Activated naive CD4-positive, alpha-beta T cell treated with anti-CD3 and anti-CD28 coated beads for 36 hours (primary cell): ENCODE measurements at places on chromosomes 16 and 17. TPM values are rescaled to one million over a fixed set of nuclear protein-coding genes. Genes with fewer than 3 reads are reported as not detected.

DLX4 gene
- total RNA-seq, result 0.81 TPM

DNA sequence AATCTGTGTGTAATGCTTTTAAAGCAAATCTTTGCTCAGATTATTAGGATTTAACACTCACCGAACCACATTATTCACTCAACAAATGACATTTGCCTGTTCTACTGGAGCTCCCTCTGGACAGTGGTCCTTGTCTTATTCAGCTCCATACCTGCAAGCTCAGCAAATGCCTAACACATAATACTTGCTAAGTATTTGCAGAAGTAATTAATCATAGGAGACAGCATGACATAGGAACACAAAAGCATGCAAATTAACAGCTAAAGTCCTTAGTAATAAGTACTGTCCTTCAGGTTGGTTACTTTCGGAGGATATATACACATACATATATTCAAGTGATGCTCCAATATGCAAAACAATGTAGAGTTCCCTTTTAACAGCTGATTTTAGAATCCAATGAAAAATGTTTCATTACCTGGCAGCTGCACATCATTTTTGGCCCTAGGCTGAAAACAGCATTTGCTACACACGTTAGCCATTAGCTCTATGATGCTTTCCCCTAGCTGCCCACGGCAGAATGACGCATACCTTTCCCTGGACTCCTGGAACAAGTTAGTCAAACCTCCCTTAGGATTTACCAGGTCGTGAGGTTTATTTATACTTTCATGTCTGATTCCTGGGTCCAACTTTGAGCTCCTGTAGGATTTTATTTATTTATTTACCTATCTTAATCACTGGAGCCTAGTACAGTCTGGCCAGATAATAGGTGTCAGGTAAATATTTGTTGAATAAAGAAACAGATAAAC, 8.6 kb downstream of the BRD7 start:
- H3K4me1 ChIP-seq, result peaks cover 48% of the 10 kb centered on the region
- no peak overlapping the region for H3K27ac ChIP-seq
- H3K36me3 ChIP-seq, result peaks cover 23% of the 10 kb centered on the region
- H3K27me3 ChIP-seq, result no peaks in the 10 kb centered on the region
- no peak for DNase-seq

SPHK1 gene
- 9.2 TPM for total RNA-seq

DNA sequence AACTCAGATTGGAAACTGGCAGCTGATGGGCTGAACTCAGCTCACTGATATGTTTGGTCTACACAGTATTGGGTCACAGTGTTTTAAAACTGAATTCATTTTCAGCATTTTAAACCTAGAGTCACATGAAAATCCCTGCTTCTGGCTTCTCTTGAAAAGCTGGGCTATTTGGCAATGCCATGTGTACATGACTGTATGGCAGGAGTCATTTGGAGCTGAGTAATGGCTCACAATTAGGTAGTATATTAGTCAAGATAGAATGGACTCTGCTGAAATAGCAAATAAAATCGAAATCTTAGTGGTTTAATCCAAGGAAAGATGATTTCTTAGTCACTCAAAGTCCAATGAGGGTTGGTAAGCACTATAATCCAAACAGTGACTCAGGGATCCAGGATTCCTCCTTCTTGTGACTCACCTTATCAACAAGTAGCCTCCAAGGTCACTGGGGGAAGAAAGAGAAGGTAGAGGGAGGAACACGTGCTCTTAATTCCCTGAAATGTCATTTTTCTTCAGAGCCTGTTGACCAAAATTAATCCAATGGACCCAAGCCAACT, 13.9 kb upstream of the PMP22 start:
- no peak overlapping the region for H3K27ac ChIP-seq
- peaks cover 38% of the 10 kb centered on the region for H3K27me3 ChIP-seq
- DNase-seq, result no peak
- H3K4me1 ChIP-seq, result no peaks in the 10 kb centered on the region
- peaks cover 1% of the 10 kb centered on the region for H3K36me3 ChIP-seq

GRCh38 chr17:72446525-72447250, 325.9 kb downstream of the SOX9 start:
- H3K4me1 ChIP-seq, result no peaks in the 10 kb centered on the region
- DNase-seq, result no peak
- no peaks in the 10 kb centered on the region for H3K36me3 ChIP-seq
- no peak overlapping the region for H3K27ac ChIP-seq
- H3K4me3 ChIP-seq, result no peak overlapping the region

TNFRSF17 gene
- total RNA-seq, result not detected

EPX gene
- not detected for total RNA-seq
